ENCODE measurements at places on chromosomes 2 and 18. TPM values are rescaled to one million over a fixed set of nuclear protein-coding genes. Genes with fewer than 3 reads are reported as not detected.

IL1R2 gene
- total RNA-seq, result not detected

DPY30 gene
- total RNA-seq, result 135 TPM

MREG gene
- 23.0 TPM for total RNA-seq

OR6B2 gene
- total RNA-seq, result not detected

TBR1 gene
- total RNA-seq, result not detected

DNA sequence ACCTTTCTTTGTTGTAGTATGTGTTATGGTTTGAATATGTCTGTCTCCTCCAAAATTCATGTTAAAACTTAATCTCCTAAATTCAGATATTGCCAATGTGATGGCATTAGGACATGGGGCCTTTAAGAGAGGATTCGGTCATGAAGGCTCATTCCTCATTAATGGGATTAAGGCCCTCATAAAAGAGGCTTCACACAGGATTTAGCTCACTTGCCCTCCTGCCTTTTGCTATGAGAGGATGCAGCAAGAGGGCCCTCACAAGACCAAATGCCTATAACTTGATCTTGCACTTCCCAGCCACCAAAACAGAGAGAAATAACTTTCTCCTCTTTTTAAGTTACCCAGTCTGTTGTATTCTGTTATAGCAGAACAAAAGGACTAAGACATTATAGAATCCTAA is 19.7 kb downstream of the ZBTB14 start:
- DNase-seq, result no peak

DNA sequence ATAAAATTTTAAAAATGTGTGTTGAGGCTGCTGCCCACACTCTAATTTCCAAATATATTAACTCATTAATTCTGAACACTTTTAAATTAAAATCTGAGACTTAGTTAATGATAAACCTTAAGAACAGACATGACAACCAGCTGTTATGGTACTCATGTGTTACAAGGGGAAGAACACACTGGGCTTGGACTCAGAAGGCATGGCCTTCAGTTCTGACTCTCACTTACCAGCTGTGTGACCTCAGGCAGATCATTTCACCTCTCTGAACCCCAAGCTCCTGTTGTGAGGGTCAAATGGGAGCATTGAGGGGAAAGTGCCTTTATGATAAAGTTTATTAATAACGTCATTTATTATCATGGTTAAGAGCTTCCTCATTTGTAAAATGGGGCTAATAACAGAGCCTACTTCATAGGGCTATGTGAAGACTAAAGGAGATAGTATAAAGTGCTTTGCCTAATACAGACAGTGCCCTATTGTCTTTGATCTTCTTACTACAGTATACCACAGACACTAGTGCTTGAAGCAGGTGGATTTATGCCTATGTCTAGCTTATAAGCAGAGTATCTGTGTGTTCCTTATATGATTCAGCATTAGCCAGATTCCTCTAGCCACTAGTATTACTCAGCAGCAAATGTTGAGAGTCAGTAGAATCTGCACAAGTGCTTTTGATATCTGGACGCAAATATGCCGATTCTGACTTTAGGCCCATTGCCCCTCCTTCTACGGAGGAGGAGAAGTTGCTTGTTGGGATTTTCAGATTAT is 99.6 kb downstream of the SGPP2 start:
- DNase-seq, result no peak

DNA sequence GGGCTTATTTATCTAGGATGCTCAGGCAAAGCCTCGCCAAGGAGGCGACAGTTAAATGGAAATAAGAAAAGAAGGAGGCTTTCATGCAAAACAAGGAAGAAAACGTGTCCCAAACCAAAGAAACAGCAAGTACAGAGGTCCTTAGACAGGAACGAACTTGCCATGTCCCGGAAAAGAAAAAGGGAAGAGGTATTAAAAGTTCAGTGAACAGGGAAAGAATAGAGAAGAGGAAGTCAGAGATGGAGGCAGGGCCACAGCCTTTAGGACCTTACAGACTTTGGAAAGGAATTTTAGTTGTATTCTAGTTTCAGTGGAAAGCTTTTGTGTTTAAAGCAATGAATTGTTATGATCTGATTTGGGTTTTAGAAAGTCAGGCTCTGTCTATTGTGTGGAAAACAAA is 22.1 kb downstream of the IKZF2 start:
- DNase-seq, result no peak

DNA sequence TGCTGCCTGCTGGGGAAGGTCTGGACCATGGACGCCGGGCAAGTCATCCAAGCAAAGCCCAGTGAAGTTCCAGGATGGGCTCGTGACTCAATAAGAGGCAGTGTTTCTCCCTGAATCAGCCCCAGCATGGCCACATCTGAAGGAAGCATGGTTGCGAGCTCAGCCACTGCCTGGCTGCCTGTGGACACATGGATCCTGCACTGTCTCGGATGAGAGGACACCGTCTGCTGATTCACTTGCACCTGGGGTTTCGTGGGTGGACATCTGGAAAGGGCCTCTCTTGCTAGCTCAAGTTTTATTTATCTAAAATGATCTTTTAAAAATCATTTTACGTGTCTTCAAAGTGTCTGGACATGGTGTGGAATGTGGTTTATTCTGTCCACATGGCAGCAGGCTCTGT is 224.8 kb upstream of the FN1 start:
- no peak for DNase-seq

- peak; percentile 62 for DNase-seq
Observed at GRCh38 chr2:171086352-171087290, 74.1 kb downstream of the TLK1 start.

GRCh38 chr2:6787376-6787775 is 78.3 kb downstream of the CMPK2 start:
- DNase-seq, result no peak

DNA sequence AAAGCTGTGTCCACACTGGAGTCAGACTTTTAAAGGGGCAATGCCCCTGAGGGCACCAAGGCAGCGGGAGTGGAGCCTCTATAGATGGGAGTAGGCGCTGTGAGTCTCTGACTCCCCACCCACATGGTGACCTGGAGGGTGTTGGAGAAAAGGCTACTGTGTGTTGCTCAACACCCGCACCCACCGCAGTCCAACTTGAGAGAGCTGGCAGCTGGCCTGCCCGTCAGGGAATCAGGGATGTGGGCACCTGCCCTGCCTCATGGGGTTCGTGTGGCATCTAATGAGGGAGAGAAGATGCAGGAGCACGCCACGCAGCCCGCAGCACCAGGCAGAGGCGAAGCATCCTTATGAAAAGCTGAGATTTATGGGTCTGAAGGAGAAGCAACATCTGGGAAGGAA is 84.2 kb downstream of the KLHL29 start:
- no peak for DNase-seq

DNA sequence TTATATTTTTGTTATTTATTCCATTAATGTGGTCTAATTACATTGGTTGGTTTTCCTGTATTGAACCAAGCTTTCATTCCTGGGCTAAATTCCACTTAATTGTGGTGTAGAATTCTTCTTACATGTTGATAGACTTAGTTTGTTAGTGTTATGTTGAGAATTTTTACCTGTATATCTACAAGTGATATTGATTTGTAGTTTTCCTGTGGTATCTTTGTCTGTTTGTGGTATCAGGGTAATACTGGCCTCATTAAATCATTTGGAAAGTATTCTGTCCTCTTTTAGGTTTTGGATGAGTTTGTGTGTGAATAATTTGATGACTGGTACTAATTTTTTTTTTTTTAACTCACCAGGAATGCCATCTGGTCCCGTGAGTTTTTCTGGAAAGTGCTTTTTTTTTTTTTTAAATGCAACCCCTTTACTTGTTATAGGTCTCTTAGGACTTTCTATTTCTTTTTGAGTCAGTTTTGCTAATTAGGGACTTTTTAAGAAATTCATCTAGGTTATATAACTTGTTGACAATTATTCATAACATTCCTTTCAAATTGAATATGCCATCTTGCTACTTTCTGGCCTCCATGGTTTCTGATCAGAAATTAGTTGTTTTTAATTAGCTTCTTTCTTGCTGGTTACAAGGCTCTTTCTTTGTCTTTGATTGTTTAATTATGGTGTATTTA is 232.8 kb downstream of the CCDC85A start:
- no peak for DNase-seq

GRCh38 chr2:190561094-190561493 is 26.6 kb upstream of the NEMP2 start:
- DNase-seq, result no peak

GRCh38 chr2:217912098-217913024 is 90.4 kb downstream of the TNS1 start:
- DNase-seq, result no peak

DNA sequence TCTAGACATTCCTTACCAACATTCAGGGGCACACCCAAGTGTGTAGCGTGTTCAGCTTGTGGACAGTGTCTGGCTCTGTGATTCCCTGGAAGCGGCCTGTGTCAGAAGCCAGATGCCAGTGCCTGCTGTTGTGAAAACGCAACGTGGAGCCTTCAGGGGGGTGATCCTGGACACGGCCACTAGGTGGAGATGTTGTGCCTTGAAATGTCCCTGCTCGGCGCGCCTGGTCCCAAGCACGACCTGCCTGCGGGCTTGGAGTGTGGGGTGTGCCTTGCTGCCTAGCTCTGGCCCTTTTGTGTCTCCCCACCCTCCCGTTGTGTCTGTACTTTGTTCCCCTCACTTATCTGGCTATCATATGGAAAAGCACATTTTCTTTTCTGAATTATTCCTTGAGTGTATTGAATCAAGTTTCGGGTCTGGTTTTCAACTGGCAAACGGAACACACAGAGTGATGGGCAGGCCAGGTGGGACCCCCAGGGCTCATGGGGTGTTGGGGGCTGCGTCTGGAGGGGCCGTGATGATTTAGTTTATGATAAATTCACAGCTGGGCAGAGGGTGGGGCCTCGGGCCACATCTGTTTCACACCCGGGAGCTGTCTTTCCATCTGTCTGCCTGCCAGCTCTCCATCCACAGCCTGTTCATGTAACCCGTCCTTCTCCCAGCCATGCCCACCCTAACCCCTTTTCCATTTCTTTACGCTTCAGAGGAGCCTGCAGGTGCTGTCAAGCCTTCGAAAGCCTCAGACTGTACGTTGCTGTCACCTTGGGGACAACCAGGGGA is 95.5 kb downstream of the DYSF start:
- DNase-seq, result peak; percentile 86

GRCh38 chr18:58529714-58530354 is 99.1 kb downstream of the ALPK2 start:
- peak; percentile 82 for DNase-seq

- no peak for DNase-seq
Observed at GRCh38 chr18:68298330-68298729, 416.6 kb downstream of the TMX3 start.

GRCh38 chr2:184849516-184849915 is 251.2 kb downstream of the ZNF804A start:
- no peak for DNase-seq

DNA sequence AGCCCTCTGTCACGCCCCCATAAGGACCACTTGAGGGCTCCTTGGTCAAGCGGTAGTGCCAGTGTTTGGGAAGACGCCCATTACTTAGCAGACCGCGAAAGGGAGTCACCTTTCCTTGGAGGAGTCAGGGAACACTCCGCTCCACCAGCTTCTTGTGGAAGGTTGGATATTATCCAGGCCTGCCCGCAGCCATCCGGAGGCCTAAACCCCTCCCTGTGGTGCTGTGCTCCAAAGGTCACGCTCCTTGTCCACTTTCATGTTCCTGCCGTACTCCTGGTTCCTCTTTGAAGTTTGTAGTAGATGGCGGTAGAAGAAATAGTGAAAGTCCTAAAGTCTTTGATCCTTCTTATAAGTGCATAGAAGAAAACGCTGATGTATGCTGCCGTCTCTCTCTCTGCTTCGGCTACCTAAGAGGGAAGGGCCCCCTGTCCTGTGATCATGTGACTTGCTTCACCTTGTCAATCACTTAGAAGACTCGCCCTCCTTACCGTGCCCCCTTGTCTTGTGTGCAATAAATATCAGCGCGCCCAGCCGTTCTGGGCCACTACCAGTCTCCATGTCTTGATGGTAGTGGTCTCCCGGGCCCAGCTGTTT is 1.7 kb upstream of the CATIP start:
- no peak for DNase-seq
